ENCODE measurements at places on chromosomes 2 and 18.

DNA sequence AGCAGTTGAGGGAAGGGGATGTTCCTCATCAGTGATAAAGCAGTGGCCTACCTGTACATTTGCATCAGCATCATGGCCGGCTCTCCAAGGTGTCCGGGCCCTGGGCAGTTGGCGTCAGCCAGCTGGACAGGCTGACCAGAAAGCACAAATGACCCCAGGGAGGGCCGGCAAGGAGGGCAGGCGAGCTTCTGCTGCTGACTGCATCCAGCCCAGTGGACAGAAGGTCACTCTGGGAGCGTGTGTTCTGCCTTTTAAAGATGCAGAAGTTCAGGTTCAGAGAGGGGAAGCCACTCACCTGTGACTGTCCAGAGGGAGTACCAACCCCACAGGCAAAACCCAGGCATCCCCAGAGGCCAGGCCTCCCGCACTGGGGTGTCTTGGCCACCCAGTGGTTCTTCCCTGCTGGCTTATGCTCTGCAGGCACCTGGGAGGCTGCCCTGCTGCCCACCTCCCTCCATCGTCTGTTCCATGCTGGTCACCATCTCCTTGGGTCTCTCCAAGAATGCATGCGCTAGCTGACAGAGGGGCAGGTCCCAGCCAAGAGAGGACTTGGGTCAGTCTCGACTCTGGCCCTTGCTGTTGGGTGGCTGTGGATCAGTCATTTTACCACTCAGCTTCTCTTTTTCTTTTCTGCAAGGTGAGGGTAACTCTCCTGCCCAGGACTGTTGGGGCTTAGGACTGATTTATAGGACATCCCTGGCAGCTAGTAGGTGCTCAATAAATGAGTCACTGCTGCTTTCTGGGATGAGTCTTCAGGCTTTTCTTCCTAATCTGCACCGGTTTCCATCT is 89.9 kb downstream of the INHBB start:
- DNase-seq = no peak

GRCh38 chr2:24315669-24316068 is 44.7 kb downstream of the ITSN2 start:
- DNase-seq = no peak

GRCh38 chr2:235936493-235936892 is 231.7 kb downstream of the GBX2 start:
- DNase-seq = no peak

DNA sequence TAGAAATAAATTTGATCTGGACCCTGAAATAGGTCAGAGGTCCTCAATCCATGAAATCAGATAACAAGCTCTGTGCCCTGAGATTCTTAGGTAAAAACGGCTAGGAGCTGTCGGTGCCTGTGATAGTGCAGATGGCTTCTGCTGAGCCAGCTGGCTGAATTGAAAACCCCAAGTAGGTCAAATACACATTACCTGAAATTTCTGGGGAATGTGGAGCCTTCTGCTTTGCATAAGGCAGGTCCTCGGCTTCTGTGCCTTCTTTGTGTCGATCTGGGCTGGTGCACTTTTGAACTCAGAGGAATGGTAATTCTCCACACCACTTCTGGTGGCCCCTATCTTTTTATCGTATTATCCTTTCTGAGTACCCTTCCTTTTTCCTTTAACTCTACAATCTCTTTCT is 66.6 kb downstream of the CNTNAP5 start:
- no peak for DNase-seq

DNA sequence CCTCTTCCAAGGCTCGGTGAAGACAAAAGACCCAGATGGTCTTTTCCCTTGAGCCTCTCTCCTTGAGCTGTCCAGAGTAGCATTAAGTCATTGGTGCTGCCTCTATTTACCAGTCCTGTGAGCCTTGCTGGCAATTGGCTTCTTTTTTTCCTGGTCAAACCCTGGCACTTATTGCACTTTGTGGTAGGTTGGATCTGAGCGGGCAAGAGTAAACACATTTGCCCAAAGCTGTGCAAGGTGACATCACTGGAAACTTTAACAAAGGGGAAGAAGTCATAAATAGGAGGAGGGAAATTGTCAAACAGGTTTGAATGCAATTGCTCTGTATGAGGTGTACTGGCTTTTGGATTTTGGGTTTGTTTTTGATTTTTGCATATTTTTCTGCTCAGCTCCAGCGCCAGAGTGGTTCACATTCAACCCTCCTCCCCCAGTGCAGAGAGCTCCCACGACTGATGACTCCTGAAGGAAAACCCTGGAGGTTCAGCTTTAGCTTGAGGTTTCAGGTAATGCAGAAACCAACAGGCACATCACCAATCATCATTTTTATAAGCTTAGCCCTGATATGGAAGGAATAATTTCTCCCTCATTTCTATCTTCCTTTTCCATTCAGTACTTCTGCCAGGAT is 8.3 kb downstream of the KCNE4 start:
- DNase-seq = no peak

GRCh38 chr2:200693836-200694470 is 108.1 kb downstream of the AOX1 start:
- no peak for DNase-seq

DNA sequence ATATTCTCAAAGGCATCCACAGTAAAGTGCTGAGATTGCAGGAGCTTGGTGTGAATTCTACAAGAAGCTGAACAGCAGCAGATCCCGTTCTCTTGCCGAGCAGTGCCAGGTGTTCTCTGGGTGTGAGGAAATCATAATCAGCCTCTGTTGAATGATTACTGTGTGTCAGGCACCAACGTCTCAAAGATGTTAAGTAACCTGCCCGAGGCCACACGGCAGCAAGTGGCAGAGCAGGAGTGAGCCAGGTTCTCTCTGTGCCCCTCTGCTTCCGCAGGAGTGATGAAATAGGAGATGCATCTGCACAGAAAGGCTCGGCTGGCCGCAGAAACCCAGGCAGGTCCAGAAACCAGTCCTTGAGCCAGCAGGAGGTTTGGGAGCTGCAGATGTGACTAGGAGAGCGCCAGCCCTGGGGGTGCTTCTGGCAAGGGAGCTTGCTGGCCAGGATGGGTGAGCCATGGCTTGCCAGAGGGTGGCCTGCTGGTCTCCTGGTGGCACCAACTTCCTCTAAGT is 68.4 kb downstream of the COPS7B start:
- DNase-seq = no peak
